ENCODE measurements at places on chromosomes 11 and 22.

GRCh38 chr11:94128291-94128745 is 323 bp upstream of the PANX1 start:
- no peak for DNase-seq

DNA sequence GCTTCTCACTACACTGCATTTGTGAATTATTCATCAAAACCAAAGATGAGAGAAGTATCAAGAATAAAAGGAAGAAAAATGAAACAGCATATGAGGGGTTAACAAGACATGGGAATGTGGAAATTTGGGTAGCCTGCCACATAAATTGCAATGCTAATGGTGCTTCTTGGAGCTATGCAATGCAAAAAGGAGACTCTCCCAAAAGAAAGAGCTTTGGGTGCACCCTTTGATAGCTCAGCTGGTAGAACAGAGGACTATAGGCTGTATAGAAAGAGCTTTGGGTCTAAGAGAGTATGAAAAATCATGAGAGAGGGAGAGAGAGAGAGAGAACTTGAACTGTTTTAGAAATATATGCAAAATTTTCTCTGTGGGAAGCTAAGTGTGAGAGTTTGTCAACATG is 26.3 kb downstream of the SPA17 start:
- DNase-seq: no peak

- no peak for DNase-seq
Measured at GRCh38 chr22:32987081-32987631, 71.0 kb downstream of the SYN3 start.

GRCh38 chr22:49429066-49429465 is 398.6 kb downstream of the BRD1 start:
- DNase-seq: no peak

DNA sequence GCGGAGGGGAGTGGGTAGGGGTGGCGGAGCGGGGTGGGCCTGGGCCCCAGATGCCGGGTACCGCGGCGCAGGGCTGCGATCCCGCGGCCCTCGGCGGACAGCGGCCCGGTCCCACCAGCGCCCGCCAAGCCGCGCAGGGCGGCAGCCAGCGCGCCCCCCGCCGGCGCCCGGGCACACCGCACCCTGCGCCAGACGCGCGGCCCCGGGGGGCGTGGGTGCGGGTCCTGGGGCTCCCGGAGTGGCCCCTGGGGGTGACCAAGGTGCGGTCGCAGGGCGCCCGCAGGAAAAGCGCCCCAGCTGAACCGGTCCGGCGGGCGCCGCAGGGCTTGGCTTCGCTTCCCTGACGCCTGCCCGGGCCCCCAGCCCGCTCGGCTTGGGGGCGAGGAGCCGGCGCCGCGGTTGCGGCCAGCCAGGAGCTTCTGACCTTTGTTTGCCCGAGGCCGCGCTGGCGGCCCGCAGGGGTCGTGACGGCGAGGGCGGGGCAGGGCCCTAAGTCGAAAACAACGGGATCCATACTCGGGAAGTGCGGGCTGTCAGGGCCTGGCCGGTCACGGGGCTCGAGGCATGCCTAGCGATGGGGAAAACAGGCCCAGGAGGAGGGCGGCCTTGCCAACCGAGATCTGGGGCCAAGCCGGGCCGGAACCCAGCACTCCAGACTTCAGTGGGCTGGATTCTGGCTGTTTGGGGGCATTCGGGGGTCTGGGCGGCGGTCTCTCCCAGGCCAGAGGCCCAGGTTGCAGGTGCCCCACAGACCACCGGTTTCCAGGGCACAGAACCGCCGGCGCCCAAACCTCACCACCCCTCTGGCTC is 581 bp upstream of the AP5B1 start:
- no peak for DNase-seq

GRCh38 chr22:47593911-47594311 is 831.5 kb downstream of the TBC1D22A start:
- DNase-seq: no peak

DNA sequence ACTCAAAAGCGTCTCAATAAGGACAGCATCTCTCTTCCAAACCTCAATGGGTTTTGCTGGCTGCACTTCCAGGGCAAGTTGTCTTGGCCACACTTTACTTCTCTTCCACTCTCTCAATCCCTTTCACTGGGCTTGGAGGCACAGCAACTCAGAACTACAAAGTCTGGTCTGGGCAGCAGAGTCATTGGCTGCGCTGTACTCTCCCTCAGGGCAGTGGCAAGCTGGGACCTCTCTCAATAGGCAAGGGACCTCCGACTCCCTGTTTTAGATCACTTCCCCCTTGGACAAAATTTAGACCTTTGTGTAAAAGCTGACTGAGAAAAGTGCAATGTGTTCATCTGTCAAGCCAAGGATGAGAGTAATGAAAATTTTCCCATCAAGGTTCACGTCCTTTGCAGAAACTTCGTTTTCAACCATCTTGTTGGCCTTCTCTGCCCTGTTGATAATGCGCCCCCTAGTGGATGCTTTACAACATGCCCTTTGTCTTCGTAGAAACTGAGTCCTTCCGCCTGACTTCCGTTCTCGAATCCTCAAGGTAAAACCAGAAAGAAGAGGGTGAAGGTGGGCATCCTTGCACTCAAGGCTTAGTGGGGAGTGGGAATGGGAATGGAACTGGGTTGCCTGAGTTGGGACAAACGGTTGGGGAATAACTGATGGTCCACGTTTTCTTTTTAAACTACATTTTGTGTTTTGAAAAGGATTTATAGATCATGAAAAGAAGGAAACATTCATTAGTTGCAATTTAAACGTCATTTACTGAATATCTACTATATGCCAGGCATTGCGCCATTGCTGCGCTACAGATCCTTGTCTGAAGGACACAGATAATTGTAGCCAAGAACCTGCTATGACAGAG is 99.1 kb downstream of the CD44 start:
- DNase-seq: peak; percentile 59

DNA sequence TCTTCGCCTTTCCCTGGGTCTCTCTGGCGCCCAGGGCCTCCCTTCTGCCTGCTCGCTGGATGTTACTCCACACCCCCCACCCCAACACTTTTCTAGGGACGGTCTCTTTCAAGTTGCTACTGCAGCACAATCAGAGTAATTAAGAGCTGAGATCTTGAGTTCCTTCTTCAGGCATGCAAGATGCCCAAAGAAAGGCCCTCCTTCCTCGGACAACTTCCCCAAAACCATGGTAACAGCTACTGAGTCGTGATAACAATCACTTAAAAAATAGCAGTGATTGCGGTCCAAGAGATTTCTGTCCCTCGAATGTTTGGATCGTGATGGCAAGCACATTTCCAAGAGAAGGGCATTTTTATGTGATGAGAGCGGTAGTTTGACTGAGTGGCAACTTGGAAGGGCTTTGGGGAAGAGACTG is 638 bp upstream of the TENM4 start:
- no peak for DNase-seq

- DNase-seq: no peak
Measured at GRCh38 chr11:61613051-61613450, 32.2 kb upstream of the SYT7 start.
